Lower lobe of right lung (tissue), 2 donors: ENCODE measurements at places on chromosomes 11 and 22. TPM values are rescaled to one million over a fixed set of nuclear protein-coding genes. Genes with fewer than 3 reads are reported as not detected.

DNA sequence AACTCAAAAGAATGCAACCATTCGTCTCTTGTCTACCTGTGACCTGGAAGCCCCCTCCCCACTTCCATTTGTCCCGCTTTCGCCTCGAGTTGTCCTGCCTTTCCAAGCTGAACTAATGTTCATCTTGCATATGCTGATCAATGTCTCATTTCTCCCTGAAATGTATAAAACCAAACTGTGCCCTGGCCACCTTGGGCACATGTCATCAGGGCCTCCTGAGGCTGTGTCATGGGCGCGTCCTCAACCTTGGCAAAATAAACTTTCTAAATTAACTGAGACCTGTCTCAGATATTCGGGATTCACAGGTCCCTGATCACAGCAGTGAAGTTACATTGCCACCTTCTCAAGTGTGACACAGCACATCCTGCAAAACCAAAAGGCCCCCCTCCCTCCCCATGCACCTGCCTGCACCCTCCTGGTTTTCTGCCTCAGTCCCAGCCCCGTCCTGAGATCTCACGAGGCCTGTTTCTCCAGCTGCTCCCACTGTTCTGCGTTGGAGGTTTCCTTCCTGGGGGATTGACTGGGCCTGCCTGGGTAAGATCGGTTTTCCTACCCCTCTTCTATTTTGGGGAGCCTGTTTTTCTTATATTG, 1328.7 kb downstream of the TBC1D22A start:
- H3K27me3 ChIP-seq, result peaks cover 5% of the 10 kb centered on the region
- no peak overlapping the region for H3K27ac ChIP-seq
- H3K4me3 ChIP-seq, result no peak overlapping the region
- no peak for DNase-seq

- no peaks in the 10 kb centered on the region for H3K4me1 ChIP-seq
- no peaks in the 10 kb centered on the region for H3K27me3 ChIP-seq
- no peak for DNase-seq
- no peaks in the 10 kb centered on the region for H3K36me3 ChIP-seq
- no peak overlapping the region for H3K4me3 ChIP-seq
Observed at GRCh38 chr11:76424379-76424778, 20.4 kb upstream of the EMSY start.

VPREB1 gene
- not detected for total RNA-seq

DNA sequence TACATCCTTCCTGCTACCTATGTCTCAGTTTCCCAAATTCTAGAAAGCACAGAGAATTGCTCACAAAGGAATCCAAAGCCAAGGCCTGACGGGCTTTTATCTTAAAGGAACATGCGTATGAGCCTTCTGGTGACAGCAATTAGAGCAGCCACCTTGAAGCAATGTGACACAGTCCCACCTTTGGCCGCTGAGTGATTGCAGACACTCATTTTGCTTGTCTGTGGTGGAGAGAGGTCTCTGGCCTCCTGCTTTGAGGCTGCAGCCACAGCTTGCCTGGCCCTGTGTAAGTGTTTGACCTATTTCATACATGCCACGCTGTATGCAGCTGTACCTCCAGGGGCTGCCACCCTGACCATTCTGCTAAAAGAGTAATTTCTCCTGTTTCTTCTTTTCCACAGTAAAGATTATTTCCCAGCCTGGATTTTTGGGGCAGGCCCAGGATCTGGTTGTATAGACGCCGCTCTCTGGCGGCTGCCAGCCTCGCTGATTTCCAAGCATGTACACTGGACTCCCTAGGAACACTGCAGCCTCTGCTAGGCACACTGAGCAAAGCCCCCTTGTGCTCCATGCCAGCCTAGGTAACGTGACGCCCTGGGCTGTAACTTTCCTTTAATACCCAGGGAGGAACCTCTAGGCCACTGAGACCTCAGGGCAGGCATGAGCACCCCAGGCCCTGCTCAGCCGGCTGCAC, 1.1 kb upstream of the TMA7B start:
- H3K27me3 ChIP-seq, result peaks cover 15% of the 10 kb centered on the region
- no peak overlapping the region for H3K4me3 ChIP-seq
- no peaks in the 10 kb centered on the region for H3K36me3 ChIP-seq
- no peak for DNase-seq
- no peak overlapping the region for H3K27ac ChIP-seq
- peaks cover 11% of the 10 kb centered on the region for H3K4me1 ChIP-seq

GRCh38 chr11:76699451-76700091, 29.0 kb upstream of the LRRC32 start:
- H3K27ac ChIP-seq, result no peak overlapping the region
- H3K4me3 ChIP-seq, result no peak overlapping the region
- H3K36me3 ChIP-seq, result no peaks in the 10 kb centered on the region
- DNase-seq, result no peak
- H3K4me1 ChIP-seq, result no peaks in the 10 kb centered on the region

DNA sequence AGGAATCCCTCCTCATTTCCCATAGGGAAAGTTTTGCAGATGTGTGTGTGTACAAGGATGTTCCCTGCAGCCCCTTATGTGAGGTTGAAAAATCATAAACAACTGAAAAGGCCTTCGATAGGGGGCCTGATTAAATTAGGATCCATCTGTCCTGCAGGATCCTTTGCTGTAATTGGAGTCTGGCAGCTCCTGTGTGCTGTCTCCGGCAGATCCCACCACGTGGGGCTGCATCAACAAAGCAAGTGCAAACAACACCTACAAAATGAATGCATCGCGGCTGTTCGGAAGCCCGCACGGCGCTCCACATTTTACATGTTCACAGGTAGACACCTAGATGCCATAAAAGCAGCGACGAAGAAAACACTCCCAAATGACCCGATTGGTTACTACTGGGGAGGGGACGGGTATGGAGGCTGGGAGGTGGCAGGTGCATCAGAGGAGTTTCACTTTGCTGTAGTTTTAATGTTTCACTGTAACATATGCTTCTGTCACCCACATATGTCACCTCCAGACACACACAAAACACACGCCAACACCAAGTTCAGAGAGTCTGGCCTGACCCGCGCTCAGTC, 52.2 kb downstream of the NFAM1 start:
- peaks cover 21% of the 10 kb centered on the region for H3K4me1 ChIP-seq
- H3K27me3 ChIP-seq, result no peaks in the 10 kb centered on the region
- no peaks in the 10 kb centered on the region for H3K36me3 ChIP-seq
- DNase-seq, result no peak

- H3K36me3 ChIP-seq, result no peaks in the 10 kb centered on the region
- no peak for DNase-seq
- peaks cover 14% of the 10 kb centered on the region for H3K4me1 ChIP-seq
- peak overlapping the region; percentile 11 for H3K27ac ChIP-seq
Observed at GRCh38 chr11:120186456-120186773, 24.4 kb upstream of the OAF start.

DNA sequence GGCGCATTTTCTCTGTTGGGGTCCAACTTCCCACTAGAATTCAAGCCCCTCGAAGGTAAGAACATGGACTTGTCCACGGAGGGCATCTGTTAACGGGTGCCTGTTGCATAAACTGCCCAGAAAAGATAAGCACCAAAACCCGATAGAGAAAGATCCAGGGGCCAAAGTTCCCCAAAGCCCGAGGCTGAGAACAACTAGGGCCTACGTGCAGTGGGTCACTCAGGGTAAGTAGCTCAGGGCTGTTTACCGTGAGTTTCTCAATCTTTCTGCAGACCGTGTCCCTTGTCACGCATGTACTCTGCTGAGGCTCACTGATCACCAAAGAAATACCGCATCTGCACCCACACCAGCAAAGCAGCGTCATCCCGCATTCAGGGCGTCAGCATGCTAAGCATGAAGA, 24.4 kb downstream of the PGA5 start:
- H3K4me1 ChIP-seq, result no peaks in the 10 kb centered on the region
- no peaks in the 10 kb centered on the region for H3K36me3 ChIP-seq
- no peak overlapping the region for H3K4me3 ChIP-seq
- H3K27me3 ChIP-seq, result no peaks in the 10 kb centered on the region
- no peak overlapping the region for H3K27ac ChIP-seq
- no peak for DNase-seq

DNA sequence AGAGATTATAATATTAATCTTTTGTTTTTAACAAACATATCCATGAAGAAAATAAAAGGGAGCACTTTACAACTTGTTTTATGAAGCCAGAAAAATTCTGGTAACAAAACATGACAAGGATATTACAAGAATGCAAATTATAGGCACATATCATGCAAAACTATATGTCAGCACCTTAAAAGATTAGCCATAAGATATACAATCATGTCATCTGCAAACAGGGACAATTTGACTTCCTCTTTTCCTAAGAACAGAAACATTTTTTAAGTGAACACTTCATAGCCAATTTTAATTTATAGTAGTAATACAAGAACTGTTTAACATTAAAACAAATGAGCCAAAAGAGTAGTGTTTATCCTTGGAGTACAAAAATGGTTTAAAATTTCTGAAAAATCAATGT, 916.5 kb upstream of the CNTN5 start:
- no peak overlapping the region for H3K27ac ChIP-seq
- no peaks in the 10 kb centered on the region for H3K36me3 ChIP-seq
- H3K4me3 ChIP-seq, result no peak overlapping the region
- H3K27me3 ChIP-seq, result no peaks in the 10 kb centered on the region

GRCh38 chr22:44550711-44551491, 52.9 kb upstream of the RTL6 start:
- H3K36me3 ChIP-seq, result no peaks in the 10 kb centered on the region
- H3K27ac ChIP-seq, result peak overlapping the region; percentile 51
- peak; percentile 69 for DNase-seq
- peak overlapping the region; percentile 40 for H3K4me3 ChIP-seq
- no peaks in the 10 kb centered on the region for H3K4me1 ChIP-seq

DNA sequence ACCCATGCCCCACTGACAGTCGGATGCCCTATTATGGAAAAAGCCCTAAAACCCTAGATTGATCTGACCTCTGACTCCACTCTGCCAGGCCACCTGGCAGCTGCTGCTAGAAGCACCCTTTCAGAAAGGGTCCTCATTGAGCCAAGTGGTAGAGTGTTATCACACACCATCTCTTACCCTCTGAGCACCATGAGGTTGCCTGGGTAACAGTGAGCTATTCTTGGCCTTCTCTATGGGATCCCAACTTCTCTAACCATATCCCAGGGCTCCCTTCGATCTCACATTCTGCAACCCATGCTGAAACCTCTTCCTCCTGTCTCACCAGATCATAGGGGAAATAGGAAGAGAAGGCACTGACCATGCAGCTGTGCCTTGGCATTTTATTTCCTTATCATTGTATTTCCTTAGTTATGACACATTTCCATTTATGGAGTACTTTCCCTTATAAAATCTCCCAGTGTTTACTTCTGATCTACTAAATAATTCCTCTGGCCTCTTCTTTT, 52.7 kb downstream of the MPPED2 start:
- H3K4me1 ChIP-seq, result no peaks in the 10 kb centered on the region
- no peak overlapping the region for H3K4me3 ChIP-seq
- H3K27me3 ChIP-seq, result no peaks in the 10 kb centered on the region

PHOX2A gene
- not detected for total RNA-seq

TSSK2 gene
- total RNA-seq, result not detected

DNA sequence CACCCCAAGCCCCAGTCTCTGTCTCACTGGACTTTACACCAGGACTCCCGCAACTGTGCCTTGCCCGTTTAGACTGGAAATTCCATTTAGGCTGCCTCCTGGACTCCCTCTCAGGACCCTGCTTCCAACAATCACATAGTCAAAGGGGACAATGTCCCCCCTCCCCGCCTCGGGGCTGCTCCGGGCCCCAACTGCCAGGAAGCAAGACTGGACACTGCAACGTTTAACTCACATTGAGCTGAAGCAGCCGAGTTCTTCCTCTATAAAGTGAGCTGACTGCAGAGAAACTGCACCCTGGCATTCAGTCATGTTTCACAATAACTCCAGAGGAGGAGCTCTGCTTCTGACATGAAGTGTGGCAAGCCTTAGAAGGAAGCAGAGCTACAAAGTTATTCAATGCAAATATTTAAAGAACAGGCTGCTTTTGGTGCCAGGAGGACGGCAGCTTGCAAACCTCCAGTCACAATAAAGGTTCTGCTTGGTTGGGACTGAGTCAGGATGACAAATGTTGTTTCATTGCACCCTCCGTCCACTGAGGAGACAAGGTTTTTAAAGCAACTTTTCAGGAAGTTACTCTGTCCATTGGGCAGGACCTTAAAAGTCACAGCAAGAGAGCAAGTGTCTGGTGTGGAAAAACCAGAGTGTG, 19.9 kb downstream of the PACSIN2 start:
- H3K4me3 ChIP-seq, result peak overlapping the region; percentile 34
- DNase-seq, result peak; percentile 65
- H3K27me3 ChIP-seq, result no peaks in the 10 kb centered on the region
- no peaks in the 10 kb centered on the region for H3K36me3 ChIP-seq
- peak overlapping the region; percentile 87 for H3K27ac ChIP-seq
- H3K4me1 ChIP-seq, result peaks cover 74% of the 10 kb centered on the region

PAMR1 gene
- total RNA-seq, result 5.6 TPM

GRCh38 chr11:115910379-115910778, 406.2 kb upstream of the CADM1 start:
- H3K4me1 ChIP-seq, result no peaks in the 10 kb centered on the region
- no peak overlapping the region for H3K27ac ChIP-seq
- no peak overlapping the region for H3K4me3 ChIP-seq
- no peaks in the 10 kb centered on the region for H3K27me3 ChIP-seq

DNA sequence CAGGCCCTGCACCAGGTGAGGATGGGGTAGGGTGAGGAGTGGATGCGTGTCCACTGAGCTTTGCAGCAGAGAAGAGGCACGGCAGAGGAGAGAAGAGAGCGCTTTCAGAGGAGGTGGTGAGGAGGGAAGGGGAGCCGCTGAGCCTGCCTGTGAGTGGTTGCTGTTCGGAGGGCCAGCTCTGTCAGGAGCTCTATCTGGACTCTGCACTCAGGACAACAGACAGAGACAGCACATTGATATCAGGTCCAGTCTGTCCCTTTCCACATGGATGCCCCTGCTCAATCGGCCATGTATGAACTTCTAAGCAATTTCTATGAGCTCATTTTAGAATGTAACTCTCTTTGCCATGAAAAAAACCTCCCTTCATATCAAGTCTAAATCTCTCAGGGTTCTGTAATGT, 158.6 kb downstream of the KIRREL3 start:
- no peaks in the 10 kb centered on the region for H3K4me1 ChIP-seq
- H3K27me3 ChIP-seq, result no peaks in the 10 kb centered on the region
- no peak overlapping the region for H3K4me3 ChIP-seq
- no peaks in the 10 kb centered on the region for H3K36me3 ChIP-seq
- no peak overlapping the region for H3K27ac ChIP-seq
- DNase-seq, result no peak

DNA sequence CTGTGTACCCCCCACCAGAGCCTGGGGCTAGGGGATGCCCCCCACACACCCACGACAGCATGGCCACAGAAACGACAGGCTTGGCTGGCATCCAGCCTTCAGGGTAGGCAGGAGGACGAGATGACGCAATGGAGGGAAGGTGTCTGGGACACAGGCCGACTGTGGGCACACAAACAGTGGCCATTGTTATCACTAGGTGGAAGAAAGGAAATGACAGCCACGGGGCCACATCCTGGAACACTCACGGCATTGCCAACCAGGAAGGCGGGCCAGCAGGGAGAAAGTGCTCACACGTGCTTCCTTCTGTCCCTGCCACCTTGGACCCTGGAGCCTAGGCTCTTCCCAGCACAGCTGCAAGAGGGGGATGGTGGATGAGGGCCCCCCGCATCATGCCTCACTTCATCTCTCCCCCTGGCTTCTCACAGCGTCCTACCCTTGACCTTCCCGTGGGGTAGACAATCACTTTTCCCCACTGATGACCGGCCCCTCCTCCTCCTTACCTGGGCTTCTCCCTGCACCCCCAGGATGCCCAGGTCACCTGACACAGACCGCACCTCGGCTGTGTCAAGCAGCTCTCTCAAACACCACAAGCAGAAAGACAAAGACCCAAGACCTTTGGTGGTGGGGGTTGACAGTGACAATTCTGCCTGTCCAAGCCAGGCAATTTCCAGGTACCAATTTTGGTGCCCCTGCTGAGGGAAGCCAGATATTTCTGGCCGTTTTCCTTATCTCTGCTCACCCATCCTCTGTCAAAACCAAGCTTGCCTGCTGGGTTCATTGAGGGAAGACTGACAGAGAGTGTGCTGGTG, 8.6 kb downstream of the PLA2G6 start:
- no peaks in the 10 kb centered on the region for H3K36me3 ChIP-seq
- peak; percentile 70 for DNase-seq
- no peak overlapping the region for H3K4me3 ChIP-seq
- peak overlapping the region; percentile 64 for H3K27ac ChIP-seq

ACRV1 gene
- not detected for total RNA-seq
